Right hindlimb (tissue), 1 donor: ENCODE measurements at places on chromosomes 2 and 18.

GRCh38 chr2:149564983-149565382 lies 22.6 kb downstream of the MMADHC start:
- DNase-seq: no peak

- DNase-seq: no peak
Measured at GRCh38 chr2:164948540-164948939, 6.8 kb downstream of the SLC38A11 start.

DNA sequence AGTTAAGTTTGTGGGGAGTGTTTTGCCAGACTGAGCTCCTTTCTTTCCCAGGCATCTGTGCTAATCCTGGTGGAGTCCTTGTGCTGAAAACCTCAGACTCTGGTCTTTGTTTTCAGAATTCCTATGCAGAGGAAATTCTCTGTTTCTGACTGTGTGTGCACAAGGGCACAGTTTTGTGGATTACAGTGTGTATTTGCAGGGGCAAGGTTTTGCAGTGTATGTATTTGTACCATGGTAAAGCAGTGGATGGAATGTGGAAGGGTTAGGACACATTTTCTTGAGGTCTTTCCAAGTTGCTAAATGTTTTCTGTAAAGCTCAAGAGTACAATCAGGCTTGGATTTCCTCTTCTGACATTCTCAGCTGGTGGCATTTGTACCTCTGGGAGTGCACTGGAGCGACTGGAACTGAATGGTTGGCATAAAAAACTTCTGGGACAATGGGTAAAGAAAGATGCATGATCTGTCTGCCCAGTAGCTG lies 139.5 kb upstream of the RND3 start:
- DNase-seq: no peak

DNA sequence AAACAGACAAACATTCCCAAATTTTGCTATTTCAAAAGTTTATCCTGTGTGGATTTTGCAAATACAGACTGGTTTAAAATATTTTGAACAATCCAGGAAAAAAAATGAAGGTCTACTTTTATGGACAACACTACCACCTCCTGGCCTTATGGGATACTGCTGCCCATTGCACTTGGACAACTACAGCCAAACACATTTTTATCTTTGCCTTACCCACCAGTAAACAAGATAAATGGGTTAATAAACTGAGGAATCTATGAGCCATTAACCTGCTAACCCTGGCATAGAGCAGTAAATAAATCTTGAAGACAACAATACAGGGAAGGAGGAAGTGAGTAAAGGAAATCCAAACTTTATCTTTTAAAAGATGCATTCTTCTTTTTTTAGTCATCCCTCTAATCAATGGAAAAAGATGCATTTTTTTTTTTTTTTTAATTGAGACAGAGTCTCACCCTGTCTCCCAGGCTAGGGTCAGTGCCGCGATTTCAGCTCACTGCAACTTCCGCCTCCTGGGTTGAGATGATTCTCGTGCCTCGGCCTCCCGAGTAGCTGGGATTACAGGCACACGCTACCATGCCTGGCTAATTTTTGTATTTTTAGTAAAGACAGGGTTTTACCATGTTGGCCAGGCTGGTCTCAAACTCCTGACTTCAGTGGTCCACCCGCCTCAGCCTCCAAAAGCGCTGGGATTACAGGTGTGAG lies 2.1 kb upstream of the SPIRE1 start:
- DNase-seq: peak; percentile 48

DNA sequence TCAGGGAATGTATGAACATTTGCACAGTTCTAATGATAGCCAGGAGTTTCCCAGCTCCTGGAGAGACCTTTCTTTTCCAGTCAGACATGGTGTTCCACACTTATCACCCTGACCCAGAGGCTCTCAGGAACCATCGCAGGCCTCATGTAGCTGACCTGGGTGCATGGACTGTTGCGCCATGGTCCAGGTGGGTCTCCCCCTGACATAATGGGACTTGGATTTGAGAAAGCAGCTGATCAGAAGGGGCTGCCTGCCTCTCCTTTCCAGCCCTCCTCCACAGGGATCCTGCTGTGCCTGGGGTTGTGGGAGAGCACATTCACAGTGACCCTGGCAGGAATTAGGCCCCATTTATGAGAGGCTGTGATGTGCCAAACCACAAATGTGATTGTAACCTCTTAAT lies 133.4 kb upstream of the ALPP start:
- DNase-seq: no peak

GRCh38 chr2:238567996-238568395 lies 141.3 kb downstream of the ASB1 start:
- no peak for DNase-seq

- DNase-seq: no peak
Measured at GRCh38 chr18:2337552-2338141, 233.7 kb downstream of the METTL4 start.

- no peak for DNase-seq
Measured at GRCh38 chr2:237546040-237546875, 20.1 kb upstream of the PRLH start.

DNA sequence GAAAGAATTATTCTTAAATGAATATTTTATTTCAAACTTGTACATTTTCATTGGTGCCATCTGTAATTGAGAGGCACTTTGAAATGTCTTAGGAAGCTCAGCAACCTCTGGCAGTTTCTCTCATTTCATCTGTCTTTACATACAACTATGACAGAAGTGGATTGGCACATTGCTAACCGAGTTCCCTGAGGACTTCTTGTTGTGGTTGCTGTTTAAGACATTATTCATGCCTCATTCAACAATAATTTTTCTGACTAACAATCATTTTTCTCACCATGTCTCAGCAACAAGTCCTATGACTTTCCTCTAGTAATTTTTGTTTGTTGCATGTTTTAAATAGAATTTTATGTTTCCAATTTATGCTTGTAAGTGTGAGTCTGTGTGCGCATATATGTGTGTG lies 284.0 kb upstream of the CWC22 start:
- no peak for DNase-seq

GRCh38 chr2:59490192-59490591 lies 1063.3 kb downstream of the BCL11A start:
- no peak for DNase-seq

- DNase-seq: no peak
Measured at GRCh38 chr2:213147538-213147937, 3.9 kb downstream of the IKZF2 start.

- no peak for DNase-seq
Measured at GRCh38 chr2:47014564-47015051, 99.0 kb upstream of the MCFD2 start.

GRCh38 chr2:112793449-112793978 lies 9.2 kb upstream of the IL1A start:
- DNase-seq: no peak

- no peak for DNase-seq
Measured at GRCh38 chr2:152446213-152446612, 111.2 kb downstream of the FMNL2 start.

DNA sequence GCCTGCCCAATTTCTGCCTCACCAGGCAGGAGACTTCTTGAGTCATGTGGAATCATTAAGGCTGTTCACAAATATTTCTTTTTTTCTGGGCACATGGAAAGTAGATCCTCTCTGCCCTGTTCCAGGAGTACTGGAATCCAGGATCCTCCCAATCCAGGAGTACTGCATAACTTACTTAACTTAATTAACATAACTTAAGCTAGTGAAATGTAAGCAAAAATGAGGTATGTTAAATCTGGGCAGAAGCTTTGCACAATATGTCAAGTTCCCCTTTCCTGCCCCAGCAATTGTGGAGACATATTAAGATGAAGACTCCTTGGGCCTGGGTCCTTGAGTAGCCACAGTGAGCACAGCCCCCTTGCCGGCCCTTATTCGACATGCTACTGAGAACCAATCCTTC lies 3.2 kb downstream of the CD207 start:
- DNase-seq: no peak

DNA sequence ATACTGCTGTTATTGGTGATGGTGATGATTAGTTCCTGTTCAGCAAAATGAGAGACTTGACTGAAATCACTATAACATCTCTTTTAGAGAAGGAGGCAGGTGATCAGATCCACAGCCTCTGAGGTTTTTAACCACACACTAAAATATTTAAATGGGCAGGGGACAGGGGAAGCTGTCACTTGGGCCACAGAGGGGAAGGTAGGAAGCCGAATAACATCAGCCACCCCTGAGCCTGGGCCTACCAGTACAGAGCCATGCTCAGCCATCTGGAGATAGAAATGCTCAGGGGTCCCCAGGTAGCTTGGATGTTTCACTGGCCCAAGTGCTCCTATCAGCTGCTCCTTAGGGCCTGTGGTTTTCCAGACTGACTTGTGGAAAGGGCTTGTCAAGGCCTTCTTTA lies 122.3 kb downstream of the MRO start:
- DNase-seq: no peak

DNA sequence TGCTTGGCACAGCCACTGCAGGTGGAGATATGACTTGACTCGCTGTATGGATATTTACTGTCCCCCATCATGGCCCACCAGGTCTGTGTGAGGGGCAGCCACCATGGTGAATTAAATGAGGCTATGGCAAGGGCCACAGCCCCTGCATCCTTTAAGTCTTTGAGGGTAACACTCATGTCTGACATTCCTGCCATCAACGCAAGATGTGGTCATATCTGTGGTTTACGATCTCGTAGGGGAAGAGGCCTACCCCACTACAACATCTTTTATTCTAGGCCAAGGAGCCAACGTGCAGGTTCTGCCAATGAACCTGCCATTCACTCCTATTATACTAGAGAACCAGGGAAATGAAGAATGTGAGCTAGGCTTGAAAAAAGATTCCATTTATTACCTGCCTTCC lies 381.6 kb upstream of the ID2 start:
- no peak for DNase-seq

DNA sequence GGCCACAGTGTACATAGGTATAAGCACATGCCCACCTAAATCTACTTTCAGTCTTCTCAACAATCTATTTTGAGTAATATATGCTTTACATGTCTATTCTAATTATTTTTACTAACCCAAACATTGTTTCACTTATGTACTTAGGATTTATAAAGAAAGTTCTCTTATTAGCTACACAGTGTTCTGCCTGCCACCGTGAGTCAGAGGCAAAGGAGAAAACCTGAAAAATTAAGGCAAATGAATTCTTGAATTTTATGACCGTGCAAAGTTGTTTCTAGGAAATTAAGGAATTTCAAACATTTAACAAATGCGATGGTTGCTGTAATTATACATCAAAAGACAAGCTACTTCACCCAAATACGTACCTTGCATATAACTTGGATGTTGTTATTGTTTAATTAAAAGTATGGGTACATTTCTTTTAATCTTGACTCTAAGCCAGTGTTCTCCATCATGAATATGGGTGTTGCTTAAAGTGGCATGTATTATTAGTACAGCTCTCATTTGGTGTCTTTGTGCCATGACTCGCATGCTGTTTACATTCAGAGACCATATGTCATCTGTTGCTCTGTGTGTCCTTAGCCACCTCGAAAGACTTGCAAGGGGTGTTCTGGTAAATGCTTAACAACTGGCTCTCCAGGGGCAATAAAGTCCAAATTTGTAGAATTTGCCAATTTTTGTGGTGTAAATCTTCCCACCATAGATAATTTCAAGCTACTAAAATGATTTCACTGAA lies 154.3 kb upstream of the FN1 start:
- no peak for DNase-seq

- DNase-seq: peak; percentile 18
Measured at GRCh38 chr18:48802543-48803290, 148.0 kb downstream of the SMAD7 start.
